ENCODE measurements at places on chromosomes 2 and 18.
A peak's percentile ranks its signal among the peaks of the same experiment; 100 is the strongest.

GRCh38 chr18:58076052-58076451 lies 32.0 kb downstream of the NEDD4L start:
- no peak for DNase-seq

GRCh38 chr18:8260319-8260718 lies 348.9 kb upstream of the RAB12 start:
- no peak for DNase-seq

GRCh38 chr2:7966032-7966431 lies 715.8 kb upstream of the ID2 start:
- DNase-seq, result no peak

DNA sequence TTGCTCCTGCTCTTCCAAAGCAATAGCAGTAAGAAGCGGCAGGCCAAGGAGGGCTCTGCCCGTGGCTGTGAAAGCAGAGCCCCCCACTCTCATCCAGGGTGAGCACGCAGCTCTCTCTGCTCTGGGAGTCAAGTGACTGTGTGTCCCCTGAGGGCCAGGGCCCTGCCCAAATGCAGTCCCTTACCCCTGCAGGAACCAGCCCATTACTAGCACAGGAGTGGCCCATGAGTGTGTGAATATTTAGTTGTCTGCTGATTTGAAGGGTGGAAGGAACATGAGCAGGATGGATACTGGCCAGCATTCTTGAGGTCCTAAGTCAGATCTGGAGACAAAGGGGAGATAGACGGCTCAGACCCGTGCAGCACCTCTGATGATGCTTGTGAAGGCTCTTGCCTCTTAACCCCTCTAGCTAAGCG lies 69.7 kb upstream of the FOSL2 start:
- DNase-seq, result no peak

DNA sequence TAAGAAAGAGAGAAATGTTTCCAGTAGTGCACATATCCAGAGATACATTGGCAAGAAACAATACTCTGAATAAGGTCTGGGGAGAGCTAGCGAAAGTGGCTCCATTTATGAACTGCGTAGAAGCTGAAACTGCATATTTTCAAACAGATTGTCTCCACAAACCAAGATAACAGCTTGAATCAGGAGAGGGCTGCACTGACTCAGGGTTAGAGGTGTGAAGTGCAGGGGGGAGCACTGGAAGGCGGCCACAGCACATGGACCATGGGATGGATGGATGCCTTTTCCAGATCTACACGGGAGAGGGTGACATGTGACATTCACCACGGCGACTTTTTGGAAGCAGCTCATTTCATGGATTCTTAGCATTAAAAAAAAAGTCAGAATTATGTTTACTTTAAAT lies 729.4 kb downstream of the RNF144A start:
- no peak for DNase-seq

GRCh38 chr2:46157966-46158310 lies 139.3 kb upstream of the EPAS1 start:
- no peak for DNase-seq

- no peak for DNase-seq
Measured at GRCh38 chr18:75247611-75248421, 37.2 kb downstream of the TSHZ1 start.

GRCh38 chr2:150729495-150729955 lies 242.1 kb upstream of the RND3 start:
- DNase-seq, result no peak

- DNase-seq, result no peak
Measured at GRCh38 chr2:15169326-15170069, 391.6 kb downstream of the NBAS start.

GRCh38 chr2:216780843-216781242 lies 79.0 kb downstream of the TNP1 start:
- DNase-seq, result no peak

DNA sequence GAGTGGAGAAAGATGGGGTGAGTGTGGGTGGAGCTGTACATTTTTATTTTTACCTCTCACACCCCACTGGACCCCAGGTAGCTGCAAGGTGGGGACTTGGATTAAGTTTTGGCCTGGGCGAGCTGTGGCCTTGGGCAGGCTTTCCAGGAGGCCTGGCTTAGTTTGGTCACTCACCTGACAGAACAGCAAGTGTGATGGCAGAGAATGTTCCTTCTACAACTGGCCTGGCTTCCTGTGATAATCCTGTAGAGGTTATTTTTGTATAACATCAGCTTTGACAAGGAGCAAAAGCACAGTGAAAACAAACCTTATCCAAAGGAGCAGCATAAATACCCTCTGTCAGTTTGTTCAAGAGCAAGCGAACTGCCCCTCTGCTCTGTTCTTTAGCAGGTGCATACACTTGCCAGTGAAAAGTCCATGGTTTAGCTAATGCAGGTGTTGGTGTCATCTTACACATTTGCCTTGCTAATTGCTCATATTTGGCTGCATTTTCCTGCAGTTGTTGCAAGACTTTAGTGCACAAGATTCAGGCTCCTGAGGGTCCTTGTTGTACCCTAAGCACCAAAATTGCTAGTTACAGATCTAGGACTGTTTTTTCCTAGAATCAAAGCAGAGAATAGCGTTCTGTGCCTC lies 6.3 kb downstream of the THNSL2 start:
- DNase-seq, result no peak

GRCh38 chr2:107235491-107236254 lies 349.7 kb upstream of the ST6GAL2 start:
- DNase-seq, result no peak

DNA sequence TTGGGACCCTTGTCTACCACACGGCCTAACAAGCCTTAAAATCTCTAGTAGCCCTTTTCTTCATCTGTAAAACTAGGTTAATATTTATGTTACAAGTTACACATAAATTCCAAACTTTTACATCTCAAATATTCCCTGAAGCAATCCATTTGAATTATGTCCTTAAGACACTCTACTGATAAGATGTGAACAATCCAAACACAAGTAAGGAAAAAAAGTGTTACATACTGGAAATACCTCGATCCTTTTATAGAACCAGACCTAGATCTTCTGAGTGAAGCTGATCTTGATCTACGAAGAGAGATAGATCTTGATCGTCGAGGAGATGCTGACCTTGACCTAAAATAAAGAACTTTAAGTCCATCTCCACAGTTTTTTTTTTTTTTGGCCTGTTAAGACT lies 3.3 kb downstream of the SRSF7 start:
- DNase-seq, result no peak

- DNase-seq, result no peak
Measured at GRCh38 chr2:156340804-156341451, 8.4 kb upstream of the NR4A2 start.

DNA sequence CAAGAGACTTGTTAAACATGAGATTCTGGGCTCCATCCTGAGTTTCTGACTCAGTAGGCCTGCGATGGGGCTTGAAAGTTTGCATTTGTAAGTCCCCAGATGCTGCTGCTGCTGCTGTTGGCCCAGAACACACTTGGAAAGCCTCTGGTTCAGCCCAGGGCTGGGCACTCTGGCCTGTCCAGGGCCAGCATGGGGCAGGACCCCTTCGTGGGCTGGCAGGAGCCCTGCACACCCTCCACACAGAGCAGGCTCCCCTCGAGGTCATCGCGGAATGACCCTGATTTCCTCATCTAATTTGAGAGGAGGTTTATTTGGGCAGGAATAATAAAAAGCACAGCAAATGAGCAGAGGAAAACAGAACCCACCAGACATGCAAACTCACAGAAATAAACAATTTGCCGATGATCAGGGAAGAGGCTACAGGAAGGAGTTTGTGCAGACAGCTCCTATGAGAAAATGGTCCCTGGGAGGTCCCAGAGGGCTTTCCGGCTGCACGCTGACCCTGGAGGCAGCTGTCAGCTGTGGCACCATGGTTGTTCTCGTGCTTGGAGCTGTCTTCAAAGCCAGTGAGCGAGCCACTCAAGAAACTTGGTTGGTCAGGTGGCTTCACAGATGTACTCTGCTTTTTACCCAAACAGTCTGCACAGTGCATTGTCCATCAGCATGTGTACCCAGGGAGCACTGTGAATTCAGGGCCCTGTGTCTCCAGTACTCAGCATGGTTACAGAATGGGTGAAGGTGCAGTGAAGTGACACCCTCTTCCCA lies 119.3 kb downstream of the GLI2 start:
- no peak for DNase-seq

- DNase-seq, result no peak
Measured at GRCh38 chr2:20081841-20082240, 30.4 kb upstream of the LAPTM4A start.

DNA sequence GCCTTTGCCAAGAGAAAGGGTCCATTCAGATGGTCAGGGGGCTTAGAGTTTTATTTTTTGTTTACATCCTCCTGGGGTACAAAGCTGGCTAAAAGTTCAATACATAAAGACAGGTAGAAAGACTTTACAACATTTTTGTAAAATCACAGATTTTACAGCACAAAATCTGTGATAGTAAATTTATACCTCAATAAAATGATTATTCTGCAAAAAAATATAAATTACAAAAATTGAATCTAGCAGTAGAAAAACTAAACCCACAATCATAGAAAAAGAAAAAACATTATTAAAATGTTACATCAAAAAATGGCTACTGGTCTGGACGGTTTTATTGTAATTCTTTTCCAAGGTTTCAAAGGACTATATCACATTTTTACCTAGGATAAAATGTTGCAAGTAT lies 674.2 kb upstream of the CHAC2 start:
- no peak for DNase-seq

GRCh38 chr2:7203056-7203467 lies 285.9 kb downstream of the RNF144A start:
- peak; percentile 7 for DNase-seq

DNA sequence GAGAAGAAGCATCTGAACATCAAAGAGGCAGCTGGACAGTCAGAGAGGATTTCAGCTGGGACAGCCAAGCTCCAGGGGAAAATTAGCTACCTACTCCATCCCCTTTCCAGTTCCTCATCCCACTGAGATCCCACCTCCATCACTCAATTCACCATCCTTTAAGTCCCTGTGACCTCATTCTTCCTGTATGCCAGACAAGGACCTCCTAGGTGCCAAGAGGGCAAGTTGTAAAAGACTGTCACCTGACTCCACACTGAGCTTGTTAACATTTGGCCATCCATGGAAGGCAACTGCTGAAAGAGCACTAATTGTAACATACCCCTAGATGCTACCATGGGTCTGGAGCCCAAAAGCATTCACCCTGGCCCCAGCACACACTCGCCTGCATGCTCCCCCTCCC lies 97.8 kb downstream of the KYNU start:
- no peak for DNase-seq

DNA sequence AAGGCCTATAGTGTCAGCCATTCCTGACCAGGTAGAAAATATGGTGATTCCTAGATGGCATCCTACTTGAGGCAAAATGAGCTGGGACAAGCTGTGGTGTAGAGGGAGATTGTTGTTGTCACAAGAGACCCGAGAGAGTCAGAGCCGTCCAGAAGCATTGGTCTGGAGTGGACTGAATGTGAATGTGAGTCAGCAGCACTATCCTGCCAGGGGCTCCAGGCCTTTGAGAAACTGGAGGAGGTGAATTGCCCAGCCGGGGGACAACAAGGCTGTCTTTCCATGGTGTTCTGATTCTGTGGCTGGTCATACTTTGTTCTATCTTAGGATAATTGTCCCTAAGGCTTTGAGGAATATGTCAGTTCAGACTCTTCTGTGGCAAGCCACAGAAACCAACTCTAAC lies 29.4 kb upstream of the EIF2AK3 start:
- no peak for DNase-seq

DNA sequence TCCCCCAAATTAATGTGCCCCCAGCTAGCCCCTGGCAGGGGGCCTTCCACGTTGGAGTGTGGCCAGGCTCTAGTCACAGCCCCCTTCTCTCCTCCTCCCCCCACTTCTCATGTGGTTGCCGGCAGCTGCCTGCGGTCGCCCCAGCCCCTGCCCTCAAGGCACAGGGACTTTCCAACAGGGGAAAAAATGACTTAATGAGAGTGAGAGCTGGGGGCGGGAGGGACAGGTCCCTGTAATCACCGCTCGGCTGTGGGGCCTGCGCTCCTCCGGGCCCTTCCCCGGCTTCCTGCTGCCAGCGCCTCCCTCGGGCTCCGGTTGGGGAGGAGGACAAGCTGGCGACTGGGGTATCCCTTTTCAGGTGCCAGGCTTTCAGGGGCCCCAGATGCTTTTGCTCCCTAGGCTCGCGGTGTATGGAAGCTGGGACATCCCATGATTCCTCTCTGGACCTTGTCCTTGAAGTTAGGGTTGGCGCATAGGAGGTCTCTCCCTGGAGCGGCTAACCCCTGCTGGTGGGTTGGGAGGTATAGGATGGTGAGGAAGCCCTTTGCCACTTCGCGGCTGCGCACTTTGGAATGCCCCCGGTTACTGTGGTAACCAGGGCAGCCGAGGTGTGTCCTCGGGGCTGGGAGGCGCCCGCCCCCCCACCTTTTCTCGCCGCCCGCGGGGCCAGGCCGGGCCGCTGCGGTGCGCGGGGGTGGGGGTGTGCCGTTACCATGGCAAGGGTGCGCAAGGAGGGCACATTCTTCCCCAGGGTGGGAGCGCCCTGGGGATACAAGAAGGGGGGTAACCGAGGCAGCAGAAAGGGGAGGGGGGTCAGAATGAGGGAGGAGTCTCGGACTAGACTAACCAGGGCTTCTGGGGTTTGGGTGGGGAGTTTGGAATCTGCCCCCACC lies 16.1 kb downstream of the WNT10A start:
- DNase-seq, result peak; percentile 73

GRCh38 chr2:122651780-122652179 lies 896.3 kb downstream of the TSN start:
- no peak for DNase-seq

- DNase-seq, result no peak
Measured at GRCh38 chr2:191977754-191978153, 130.9 kb upstream of the CAVIN2 start.

DNA sequence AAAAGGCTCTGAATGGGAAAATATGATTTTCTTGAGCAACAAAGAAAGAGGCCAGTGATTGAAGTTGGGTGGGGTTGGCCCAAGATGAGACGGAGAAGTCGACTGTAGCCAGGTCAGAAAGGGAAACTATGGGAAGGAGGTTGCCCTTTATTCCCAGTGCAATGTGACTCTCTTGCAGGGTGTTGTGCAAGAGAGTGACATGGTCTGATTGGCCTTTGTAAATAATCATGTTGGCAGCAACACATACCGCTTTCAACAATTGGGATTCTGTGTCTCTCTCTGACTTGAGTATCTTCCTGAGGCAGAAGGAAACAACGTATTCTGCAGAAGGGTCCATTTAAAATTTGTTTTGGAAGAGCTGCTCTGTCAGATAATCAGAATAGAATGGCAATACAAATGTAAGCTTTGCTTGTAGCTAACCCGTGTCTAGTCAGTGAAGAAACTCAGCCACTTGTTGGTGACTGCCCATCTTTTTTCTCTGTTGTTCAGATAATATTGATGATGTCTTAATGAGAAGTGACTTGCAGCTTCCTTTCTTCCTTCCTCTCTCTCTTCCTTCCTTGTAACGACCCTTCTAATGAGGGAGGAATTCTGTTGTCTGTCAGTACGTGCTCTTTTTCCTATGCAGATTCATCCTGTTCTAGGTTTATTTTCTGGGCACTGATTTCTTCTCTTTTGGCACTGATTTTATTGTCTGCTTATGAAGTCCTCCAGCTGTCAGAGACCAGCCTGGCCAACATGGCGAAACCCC lies 311.0 kb upstream of the FAM98A start:
- DNase-seq, result no peak

GRCh38 chr2:27582129-27582694 lies 630 bp upstream of the ZNF512 start:
- DNase-seq, result no peak
